ENCODE measurements at places on chromosomes 12 and 14.

- DNase-seq, result no peak
Observed at GRCh38 chr12:119383206-119383605, 48.7 kb downstream of the CCDC60 start.

GRCh38 chr12:68447797-68448260 lies 115.7 kb upstream of the MDM1 start:
- DNase-seq, result no peak

DNA sequence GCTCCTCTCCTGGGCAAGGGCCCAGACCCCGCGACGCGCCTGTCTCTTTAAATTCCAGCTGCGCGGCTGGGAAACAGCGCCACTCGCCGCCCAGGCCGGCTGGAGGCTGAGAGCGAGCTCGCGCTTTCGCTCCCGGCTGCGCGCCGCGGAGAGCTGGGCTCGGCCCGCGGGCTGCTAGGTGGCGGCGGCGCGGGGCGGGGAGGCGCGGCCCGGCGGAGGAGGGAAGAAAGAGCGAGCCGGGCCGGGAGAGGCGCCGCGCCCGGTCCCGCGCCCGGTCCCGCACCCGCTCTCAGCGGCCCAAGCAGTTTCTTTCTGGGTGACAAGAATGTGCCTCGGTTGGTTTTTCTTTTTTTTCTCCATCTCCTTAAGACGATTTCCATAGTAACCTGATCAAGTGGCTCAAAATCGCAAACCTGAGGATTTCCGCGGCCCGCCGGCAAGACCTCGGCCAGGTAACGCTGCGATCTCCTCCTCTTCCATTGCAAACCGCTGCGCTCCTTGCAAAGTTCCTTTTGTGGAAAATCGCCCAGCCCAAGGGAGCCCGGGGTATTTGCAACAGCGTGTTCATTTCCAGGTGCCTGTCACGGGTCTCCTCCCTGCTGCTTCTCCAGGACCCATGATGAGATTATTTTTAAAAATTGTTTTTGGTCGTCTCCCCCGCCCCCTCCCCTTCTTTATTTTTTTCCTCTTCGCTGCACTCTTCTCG lies 259.5 kb upstream of the E2F7 start:
- DNase-seq, result peak; percentile 79

GRCh38 chr14:48537600-48537999 lies 862.2 kb upstream of the MDGA2 start:
- no peak for DNase-seq

DNA sequence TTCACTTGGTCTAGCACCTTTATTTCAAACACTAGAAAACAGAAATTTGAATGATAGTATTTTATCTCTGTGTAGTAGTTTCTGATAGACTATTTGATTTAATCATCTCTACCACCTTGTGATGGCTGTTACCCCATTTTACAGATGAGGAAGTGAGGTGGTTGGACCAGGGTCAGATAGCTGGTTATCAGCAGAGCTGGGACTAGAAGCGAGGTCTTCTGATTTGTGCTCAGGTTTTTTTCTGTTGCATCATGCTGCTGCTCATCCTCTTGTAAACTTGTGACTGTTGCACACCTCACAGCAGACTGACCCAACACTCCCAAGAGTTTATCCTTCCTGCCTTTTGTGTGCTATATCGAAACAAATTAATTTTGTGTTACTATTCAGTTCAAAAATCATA lies 10.1 kb upstream of the MANSC4 start:
- DNase-seq, result no peak

DNA sequence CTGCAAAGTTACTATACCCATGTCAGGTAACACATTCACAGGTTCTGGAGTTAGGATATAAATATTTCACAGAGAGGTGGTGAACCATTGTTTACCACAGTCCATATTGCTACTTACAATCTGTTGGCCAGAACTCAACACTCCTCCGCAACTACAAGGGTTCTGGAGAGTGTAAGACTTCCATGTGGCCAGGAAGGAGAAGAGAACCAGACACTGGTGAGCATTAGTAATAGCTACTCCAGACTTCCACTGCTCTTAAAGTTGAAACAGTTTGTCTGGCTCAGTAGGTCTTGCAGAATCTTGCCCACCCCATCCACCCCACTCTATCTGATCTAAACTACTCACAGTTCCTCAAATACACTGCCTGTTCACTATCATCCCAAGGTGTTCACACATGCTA lies 369.6 kb downstream of the DUSP6 start:
- no peak for DNase-seq

DNA sequence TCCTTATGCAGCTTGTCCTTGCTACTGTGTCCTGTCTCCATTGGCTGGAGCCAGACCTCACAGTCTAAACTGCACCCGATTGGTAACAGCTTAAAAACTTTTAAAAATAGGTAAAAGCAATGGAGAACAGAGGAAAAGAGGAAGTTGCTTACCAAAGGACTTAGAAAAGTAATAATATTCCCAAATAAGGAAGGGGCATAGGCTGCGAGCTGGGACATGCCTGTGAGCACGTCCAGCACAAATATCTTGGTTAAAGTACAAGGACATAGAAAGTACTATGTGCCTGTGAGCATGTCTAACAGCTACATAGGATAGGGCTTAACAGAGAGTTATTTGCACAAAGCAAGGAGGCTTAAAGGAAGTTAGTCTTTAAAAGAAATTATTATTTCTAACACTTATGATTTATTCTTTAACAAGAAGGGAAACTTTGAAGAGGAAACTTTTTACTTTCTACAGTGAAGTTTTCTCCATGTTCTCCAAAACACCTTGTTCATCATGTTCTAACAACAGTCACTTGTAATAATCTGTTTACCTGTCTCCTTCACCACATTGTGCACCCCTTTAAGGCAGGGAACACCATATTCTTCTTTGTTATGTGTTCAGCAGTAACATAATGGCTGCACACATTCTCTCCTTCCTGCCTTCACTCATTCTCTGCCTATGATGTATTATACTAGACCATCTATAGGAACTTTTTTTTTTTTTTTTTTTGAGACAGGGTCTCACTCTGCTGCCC lies 9.8 kb upstream of the UBE2N start:
- no peak for DNase-seq

DNA sequence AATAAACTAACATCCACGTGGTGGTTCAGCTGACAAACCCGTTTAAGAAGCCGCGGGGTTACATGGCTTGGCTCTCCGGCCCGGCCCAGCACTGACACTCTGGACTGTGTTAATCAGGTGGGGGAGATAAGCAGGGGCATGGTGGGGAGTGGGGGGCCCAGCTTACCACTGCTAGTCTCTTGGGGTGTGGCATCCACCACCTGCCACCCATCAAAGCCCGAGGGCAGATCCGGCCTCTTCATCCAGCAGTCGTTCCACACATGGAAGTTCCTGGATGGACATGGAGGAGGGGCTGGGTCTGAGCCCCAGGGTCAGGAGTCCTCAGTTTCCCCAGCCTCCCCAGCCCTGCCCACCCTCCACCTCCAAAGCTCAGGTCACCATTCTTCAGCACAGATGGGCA lies 4.9 kb downstream of the TGM1 start:
- DNase-seq, result no peak

- no peak for DNase-seq
Observed at GRCh38 chr14:35043046-35043445, 3.0 kb upstream of the FAM177A1 start.

DNA sequence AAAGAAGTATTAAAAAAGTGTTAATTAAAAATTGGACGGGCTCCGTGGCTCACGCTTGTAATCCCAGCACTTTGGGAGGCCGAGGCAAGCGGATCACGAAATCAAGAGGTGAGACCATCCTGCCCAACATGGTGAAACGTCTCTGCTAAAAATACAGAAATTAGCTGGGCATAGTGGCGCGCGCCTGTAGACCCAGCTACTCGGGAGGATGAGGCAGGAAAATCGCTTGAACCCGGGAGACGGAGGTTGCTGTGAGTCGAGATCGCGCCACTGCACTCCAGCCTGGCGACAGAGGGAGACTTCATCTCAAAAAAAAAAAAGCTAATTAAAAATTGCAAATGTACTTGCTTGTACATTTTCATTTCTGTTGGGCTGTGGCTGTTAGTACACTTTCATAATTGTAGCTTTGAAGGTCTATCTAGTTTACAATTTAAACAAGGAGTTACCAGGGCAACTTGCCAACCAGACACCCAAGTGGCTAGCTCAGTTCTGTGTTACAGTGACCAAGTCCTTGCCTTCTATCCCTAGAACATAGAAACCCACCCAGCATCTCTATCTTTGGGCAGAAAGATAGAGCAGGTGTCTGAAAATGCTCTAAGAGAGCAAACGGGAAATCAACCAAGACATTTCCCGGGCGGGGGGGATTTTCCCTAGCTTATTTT lies 1.2 kb downstream of the COA8 start:
- no peak for DNase-seq

GRCh38 chr14:72060460-72060859 lies 128.2 kb downstream of the RGS6 start:
- no peak for DNase-seq

GRCh38 chr12:1313906-1314305 lies 280.5 kb downstream of the FBXL14 start:
- peak; percentile 74 for DNase-seq

GRCh38 chr12:64332296-64332695 lies 58.3 kb downstream of the C12orf56 start:
- DNase-seq, result no peak

DNA sequence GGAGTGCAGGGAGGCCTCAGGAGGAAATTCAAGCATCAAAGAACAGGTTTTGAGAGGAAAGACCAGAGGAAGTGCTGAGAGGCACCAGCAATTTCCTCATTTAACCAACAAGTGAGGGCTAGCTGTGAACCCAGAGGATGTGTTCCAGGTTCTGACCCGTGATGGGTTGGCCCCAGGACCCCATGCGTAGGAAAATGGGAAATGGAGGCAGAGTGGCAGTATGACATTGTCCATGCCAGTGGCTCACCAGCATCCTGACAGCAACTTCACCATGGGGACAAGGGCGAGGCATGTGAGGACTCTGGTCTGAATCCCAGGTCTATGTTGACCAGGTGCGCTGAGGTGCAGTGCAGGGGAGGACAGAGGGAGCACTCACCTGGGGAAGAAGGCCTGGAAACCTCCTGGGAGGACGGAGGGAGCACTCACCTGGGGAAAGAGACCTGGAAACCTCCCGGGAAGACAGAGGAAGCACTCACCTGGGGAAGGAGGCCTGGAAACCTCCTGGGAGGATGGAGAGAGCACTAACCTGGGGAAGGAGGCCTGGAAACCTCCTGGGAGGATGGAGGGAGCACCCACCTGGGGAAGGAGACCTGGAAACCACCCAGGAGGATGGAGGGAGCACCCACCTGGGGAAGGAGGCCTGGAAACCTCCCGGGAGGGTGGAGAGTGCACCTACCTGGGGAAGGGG lies 6.7 kb upstream of the CACNA2D4 start:
- DNase-seq, result no peak

DNA sequence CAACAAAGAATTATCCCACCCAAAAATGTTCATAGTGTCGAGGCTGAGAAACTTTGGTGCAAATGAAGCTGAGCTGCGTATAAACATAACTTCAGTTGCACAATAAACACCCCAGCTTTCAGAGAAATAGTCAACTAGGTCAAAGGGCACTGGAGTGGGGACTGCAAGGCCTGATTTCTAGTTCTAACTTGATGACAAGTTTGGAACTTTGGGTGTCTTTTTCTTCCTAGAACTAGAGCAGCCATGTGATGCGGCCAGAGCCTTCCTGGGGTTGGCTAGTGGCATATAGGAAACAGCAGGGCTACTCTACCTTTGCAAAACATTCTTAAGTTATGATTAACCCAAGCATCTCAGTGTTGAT lies 298.4 kb upstream of the AMIGO2 start:
- DNase-seq, result no peak

- DNase-seq, result peak; percentile 10
Observed at GRCh38 chr12:91215940-91216454, 33.4 kb upstream of the DCN start.

GRCh38 chr12:61220337-61220736 lies 1039.9 kb upstream of the USP15 start:
- DNase-seq, result no peak

- DNase-seq, result no peak
Observed at GRCh38 chr14:68333262-68333661, 459.6 kb downstream of the ZFP36L1 start.

DNA sequence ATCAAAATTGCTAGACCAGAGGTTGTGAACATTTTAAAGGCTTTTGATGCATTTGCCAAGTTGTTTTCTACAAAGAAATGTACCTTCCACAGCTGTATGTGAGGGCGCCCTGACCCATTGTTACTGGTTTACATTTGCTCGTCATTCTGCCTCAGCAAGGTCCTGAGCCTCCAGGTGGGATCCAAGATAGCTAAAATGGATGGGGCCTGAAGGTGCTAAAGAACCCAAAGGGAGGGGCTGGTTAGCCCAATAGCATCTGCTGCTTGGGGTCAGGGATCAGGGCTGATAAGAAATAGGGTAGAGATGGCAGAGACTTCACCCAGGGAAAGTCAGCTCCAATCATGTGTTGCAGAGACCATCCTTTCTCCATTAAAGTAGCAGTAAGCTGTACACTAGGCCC lies 43.1 kb downstream of the GALNT16 start:
- no peak for DNase-seq
